Stimulated activated CD4-positive, alpha-beta T cell treated with anti-CD3 and anti-CD28 coated beads, Interleukin-12 subunit alpha, Interleukin-12 subunit beta, amount 100 ng/mL, for 48 hours (primary cell): ENCODE measurements at places on chromosomes 11 and 22.

DNA sequence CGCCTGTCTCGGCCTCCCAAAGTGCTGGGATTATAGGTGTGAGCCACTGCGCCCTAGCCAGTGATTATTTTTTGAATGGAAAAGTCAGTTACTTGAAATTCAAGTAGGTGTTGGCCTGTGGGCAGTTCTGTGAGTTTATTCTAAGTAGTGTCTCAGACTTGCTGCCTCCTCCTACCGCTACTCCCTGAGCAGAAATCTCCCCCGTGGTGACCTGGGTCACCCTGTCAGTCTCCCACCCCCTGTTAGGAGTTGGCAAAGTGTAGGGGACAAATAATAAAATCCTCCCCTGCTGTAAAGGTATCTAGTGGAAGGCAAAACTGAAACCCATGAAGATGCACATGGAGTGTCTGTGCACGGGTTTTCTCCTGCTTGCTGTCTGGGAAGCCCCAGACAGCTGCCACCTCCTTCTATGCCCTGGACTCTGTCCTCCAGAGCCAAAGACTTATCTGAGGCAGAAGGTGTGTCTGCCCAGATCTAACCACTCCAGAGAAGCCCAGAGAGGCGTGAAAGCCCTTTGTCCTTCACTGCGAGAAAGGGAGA lies 26.3 kb downstream of the SNAP29 start:
- DNase-seq: no peak

DNA sequence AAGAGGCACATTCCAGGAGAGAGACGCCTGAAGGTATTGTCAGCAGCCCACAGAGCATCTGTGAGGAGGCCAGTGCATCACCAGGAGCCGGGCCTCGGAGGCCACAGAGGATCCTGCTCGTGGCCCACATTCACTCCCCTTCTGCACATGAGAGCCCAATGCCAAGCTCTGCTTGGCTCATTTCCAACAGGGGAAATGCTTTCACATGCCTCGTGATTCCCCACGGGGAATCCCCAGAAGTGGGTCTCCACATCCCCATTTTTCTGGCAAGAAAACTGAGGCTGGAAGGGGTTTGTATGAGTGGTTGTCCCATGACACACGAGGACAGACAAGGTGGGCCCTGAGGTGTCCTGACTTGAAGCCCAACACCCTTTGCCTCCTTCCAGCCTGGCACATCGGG lies 34.4 kb downstream of the TP53I11 start:
- DNase-seq: no peak

DNA sequence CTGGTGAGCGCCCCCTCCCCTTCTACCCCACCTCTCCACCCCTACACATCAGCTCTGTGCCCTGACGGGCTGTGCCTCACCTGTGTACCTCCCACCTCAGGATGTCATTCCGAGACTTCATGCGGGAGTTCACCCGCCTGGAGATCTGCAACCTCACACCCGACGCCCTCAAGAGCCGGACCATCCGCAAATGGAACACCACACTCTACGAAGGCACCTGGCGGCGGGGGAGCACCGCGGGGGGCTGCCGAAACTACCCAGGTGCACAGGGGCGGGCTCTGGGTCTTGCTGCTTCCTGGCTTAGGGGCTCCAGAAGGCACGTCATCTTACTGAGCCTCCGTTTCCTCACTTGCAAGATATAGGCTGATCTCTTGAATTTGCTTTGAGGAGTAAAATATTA lies 6.8 kb downstream of the CAPN1 start:
- no peak for DNase-seq

GRCh38 chr11:34448223-34448994 lies 9.7 kb downstream of the CAT start:
- DNase-seq: no peak

GRCh38 chr22:24434471-24435322 lies 7.3 kb downstream of the ADORA2A start:
- DNase-seq: peak; percentile 59

DNA sequence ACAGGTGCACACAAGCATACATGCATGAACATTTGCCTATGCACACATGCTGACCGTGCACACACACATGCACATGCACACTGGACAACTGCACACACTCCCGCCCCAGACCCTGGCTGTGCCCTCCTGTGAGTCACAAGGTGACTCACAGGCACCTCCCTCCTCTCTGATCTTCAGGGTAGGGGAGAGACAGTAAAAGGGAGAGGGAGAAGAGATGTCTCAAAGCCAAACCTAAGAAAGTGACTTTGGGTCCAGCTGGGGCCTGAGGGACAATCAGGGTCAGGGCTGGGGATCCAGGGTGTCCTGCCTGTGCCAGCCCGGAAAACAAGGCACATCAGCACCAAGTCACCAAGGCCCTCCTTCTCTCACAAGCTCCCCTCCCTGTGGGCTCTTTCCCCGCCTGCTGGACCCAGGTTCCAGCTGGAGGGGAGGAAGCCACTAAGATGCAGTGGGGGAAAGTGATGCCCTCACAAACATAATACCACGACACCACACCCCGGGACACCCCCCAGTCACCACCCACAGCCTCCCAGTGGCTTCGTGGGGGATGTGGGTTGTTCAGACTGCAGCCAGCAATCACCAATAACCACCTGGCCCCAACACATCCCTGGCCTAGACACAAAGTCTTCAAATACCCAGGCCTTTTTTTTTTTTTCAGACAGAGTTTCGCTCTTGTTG lies 39.3 kb downstream of the PDGFB start:
- DNase-seq: no peak
